ENCODE measurements at places on chromosomes 12 and 14.

DNA sequence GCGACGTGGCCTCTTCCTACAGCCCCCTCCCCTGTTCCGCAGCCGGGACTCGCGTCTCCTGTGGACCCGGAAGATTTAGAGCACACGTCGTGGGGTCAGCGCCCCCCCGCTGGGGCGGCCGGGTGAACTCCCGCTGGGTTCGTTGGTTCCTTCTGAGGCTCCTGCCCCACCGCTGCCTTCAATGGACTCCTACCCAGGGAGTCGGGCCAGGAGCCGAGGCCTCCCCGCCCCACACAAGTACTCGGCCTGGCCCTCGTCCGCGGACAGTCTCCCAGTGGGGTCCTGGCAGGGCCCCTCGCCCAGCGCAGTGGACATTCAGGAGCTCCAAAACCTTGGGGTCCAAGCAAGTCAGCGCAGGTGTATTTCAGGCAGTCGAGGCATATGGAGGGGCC is 1.2 kb downstream of the MMP17 start:
- DNase-seq = no peak

GRCh38 chr14:89422952-89423345 is 5.9 kb upstream of the FOXN3 start:
- DNase-seq = peak; percentile 55

GRCh38 chr12:115357681-115358080 is 673.7 kb upstream of the TBX3 start:
- DNase-seq = no peak

GRCh38 chr14:104356020-104356737 is 217.8 kb downstream of the KIF26A start:
- DNase-seq = peak; percentile 59

GRCh38 chr12:116520801-116521471 is 38.2 kb upstream of the MAP1LC3B2 start:
- DNase-seq = no peak

DNA sequence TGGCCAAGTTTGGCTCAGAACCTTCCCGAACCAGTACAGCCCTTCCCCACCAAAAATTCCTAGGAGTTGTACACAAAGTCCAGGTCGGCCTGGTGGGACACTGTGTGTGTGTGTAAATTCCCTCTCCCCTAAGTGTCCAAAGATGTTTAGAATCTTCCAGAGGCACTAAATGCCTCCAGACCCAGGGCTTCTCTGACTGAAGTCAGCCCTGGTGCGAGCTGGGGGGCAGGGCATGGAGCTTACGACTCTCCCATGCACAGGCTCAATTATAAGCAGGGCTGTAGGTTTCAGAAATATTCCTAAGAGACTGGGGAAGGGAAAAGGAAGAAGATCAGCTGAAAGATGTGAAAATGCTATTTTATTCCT is 106.9 kb upstream of the ATF7IP start:
- no peak for DNase-seq

DNA sequence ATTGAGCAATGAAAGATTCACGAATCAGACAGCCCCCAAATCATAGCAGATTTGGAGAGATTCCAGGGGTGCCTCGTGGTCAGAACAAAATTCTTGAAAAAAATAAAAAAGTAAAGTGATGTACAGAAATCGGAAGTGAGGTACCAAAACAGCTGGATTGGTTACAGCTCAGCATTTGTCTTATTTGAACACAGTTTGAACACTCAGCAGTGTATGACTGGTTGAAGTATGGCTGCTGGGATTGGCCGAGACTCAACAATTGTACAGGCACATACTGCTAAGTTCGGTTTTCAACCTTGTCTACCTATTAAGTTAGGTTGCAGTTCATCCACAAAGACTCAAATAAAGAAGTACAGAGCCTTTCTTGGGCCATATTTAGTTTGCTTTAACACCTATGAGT is 865.4 kb upstream of the TMEM132C start:
- no peak for DNase-seq

DNA sequence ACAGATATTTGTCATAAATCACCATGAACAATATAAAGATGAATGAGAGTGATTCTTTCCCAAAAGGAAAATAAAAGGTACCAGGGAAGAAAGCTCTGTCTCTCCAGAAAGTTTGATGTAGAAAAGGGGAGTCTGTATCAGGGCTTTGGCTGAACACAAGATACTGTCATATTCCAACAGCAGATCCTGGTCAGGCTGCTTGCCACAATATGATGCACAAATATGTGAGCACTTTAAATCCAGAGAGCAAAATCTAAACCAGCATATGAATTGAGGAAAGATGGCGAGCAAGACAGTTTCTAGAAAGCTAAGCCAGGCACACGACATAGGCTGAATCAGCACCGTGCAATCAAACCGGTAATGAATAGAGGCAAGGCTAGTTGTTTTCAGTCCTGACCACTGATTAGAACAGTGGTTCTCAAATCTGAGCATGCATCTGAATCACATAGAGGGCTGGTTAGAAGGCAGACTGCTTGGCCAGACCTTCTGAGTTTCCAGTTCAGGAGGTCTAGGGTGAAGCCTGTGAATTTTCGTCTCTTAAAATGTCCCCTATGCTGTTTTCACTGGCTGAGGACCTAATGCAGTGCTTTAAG is 60.7 kb downstream of the PLCZ1 start:
- DNase-seq = no peak

- no peak for DNase-seq
These were observed 48.2 kb downstream of the MBIP start for GRCh38 chr14:36271939-36272907.

DNA sequence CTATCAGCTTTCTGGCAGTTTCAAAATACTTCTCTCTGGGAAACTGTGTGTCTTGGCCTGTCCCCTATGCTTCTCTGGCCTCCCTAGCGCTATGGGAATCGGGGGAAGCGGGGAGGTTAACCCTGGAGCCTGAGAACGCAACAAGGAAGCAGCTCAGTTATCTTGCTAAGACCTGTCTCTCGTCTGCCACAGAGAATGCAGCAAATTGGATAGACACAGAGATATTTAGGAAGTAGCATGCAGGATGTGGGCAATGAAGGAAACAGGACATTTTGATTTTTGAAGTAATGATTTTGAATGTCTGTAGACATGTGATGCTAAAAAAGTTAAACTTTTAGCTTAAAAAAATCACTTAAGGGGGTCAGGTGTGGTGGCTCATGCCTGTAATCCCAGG is 6.6 kb upstream of the CALCOCO1 start:
- DNase-seq = no peak

DNA sequence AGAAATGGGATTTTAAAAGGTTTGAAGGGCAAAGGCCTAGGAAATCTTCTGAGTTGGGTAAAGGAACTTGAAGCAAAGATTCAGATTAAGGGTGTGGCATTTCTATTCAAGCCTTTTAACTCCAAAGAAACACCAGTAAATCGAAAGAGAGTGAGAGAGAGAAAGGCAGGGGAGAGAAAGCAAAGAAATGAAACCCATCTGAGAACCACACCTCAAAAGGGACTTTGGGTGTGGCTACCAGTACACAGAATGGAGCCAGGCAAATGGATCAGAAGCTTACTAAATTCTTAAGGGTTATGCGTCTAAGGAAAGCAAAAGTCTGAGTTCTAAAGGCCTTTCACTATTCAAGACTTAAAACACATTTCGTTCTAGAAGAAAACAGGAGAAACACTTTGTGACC is 277.4 kb downstream of the BCL11B start:
- DNase-seq = no peak

GRCh38 chr12:113285679-113286610 is 49.0 kb downstream of the SLC8B1 start:
- DNase-seq = no peak

DNA sequence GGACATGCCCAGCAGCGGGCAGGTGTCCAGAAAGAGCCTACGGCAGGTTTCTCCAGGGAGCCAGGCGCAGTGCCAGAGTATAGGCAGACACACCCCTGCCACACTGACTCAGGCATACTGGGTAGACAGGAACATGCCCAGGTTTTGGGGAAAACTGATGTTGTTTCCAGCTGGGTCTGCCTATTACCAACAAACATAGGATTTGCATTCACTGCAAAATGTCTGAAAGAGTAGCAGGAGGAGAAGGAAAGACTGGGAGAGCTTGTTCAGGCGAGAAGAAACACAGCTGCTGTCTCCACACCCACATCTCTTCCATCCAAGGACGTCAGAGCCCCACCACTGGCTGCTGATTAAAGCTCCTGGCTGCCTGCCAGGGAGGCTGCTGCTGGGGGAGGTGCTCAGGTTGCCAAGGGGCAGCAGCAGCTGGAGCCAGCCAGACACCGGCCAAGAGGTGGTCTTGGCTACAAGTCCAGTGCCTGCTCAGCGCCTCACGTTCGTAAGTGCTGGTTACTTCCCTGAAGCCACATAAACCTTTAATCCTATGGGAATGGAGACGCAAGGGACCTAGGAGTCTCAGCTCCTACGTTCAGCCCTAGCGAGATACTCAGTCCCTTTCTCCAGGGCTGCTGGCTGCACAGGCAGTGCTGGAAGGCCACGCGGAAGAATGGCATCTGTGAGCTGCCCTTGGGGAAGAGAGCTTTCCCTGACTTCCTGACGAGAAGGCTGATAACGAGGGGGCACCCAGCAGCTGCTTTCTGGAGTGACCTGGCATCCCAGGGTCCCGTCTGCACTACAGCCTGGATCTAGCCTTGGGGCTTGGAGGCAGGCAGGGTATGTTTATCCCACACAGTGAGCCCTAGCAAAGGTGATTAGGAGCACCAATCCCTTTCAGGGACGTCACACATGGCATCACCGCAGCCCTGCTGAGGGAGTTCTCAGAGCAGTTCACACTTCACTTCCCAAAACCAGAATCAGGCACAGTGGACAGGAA is 58.1 kb downstream of the PLEKHG3 start:
- peak; percentile 80 for DNase-seq

DNA sequence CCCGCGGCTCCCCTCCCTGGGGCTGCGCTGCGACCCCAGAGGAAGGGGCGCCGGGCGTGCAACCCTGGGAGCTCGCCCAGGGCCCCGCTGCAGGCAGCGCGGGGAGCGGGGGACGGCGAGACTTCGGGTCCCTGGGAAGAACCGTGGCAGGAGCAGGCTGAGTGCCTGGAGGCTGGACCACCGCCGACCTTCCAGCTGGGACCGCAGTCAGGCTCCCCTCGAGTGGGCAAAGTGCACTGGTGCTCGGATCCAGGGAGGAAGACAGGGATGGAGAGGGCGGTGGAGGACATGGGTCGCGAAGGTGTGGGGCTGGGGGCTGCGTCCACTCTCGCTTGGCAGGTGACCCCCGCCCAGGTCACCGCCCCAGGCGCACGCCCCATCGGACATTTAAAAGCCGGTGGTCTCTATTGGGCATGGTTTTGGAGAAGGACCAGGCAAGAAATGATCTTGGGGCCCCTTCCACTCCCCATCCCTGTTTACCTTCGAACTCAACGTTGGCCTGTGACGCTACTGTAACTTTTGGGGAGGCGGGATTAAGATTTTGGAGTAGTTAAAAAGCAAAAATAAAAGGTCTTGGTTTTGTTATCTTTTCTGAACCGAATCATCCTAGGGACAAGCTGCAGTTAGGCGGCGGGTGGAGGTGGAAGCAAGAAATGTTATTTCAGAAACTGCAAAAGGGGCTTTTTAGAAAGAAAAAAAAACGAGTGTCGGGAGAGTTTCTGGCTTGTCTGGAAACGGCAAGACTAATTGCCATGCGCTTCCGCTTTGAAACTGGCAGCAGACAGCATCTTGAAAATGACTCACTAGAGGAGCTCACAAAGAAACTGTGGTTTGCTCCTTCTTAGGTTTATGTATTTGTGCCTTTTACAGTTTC is 1.0 kb downstream of the ELK3 start:
- peak; percentile 90 for DNase-seq
